KBM-7 (cell line): ENCODE measurements at places on chromosomes 3 and 15.

DNA sequence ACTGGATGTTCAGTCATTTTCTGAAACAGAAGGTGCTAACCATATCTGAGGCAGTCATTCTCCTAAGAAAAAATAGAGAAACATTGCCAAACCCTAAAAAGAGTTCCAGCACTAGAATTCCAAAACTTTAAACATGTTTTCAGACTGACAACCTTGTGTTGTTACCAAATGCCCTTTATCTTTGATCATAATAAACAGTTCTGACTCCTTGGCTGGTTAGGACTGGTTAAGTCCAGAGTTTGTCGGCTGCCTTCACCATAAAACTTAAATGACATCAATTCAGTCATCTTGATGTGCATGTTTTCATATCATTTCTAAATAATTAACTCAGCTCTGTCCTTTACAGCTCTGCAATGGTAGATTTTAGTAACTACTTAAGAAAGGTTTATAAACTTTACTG is 68.0 kb downstream of the COL8A1 start:
- no peak for DNase-seq

DNA sequence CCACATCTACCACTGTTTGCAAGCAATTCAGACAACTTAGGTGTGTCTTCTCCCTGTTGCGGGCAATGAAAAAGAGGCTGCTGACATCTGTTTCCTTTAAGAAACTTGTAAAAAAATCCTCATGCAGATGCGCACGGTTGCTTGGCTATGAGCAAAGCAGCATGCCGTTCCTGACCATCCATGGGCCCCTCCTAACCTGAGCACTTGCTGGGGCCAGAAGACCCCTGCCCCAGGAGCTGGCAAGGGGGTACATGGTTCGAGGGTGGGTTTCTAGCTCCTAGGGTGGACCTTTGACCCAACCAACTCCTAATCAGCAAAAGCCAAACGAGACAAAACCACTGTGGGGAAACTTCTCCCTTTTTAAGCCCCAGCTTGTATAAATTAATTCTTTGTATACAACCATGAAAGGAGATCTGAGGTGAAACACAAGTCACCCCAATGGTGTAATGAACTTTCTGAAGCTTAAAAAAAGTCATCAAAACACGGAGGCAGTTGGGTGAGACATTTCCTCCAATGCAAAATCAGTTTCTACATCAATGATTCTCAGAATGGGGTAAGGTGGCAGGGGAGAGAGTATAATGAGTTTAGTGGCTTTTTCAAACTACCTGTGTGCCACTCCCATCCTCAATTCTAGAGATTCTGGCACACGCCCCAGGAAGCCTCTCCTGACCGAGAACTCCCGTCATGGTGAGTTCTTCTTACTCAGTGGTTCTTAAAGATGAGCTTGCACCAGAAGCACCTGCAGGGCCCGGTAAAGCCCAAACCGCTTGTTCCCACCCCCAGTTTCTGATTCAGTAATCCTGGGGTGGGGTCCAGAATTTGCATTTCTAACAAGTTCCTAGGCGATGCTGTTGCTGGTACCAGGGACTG is 44.1 kb downstream of the CPN2 start:
- no peak for DNase-seq

DNA sequence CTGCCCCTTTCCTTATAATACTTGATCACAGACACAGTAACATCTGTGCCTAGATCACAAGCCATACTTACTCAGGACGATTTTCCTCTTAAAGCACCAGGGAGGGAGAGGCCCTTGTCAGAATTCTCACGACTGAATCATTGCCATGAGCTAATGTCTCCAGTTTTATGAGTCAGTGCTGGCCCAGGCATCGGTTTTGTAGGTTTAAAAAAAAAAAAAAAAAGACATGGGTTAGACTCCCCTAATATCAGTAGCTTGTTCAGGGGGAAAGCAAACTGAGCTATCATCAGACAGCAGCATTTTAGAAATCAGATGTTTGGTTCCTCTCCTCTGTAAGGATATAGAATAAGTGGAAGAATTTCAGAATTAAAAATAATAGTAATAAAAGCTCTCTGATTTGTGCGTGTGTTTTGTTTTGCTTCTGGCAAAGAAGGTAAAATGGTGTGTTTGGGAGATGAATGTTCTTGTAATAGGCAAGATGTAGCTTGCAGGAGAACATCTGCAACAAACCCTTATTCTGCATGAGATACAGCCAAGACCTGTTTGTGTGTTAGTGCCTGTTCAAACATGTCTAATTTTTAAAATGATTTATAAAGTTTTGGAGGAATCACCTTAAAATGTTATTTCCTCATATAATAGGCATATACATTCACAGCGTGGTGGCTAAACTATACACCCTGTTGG is 193.6 kb downstream of the TP63 start:
- DNase-seq: no peak

GRCh38 chr3:51944451-51945021 is 2.4 kb downstream of the PARP3 start:
- DNase-seq: no peak

GRCh38 chr15:32951736-32952464 is 234.1 kb downstream of the GREM1 start:
- no peak for DNase-seq

DNA sequence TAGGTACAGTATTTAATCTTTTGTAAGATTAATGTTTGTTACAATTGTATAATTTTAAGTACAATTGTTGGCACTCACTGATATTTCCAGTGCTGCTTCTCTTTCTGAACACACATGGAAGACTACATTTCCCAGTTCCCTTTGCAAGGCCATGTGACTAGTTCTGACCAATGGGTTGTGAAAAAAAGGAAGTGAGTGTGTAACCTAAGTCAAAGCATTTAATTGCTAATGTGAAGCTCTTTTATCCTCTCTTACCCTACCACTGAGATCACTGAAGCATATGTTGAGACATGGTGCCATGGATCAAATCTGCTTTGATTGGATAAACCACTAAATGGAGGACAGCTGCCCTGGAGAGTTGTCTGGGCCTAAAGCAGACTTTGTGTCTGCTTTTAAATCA is 83.9 kb upstream of the PLXND1 start:
- DNase-seq: peak; percentile 82
